HuH-7 (cell line): ENCODE measurements at places on chromosomes 6 and 20.

DNA sequence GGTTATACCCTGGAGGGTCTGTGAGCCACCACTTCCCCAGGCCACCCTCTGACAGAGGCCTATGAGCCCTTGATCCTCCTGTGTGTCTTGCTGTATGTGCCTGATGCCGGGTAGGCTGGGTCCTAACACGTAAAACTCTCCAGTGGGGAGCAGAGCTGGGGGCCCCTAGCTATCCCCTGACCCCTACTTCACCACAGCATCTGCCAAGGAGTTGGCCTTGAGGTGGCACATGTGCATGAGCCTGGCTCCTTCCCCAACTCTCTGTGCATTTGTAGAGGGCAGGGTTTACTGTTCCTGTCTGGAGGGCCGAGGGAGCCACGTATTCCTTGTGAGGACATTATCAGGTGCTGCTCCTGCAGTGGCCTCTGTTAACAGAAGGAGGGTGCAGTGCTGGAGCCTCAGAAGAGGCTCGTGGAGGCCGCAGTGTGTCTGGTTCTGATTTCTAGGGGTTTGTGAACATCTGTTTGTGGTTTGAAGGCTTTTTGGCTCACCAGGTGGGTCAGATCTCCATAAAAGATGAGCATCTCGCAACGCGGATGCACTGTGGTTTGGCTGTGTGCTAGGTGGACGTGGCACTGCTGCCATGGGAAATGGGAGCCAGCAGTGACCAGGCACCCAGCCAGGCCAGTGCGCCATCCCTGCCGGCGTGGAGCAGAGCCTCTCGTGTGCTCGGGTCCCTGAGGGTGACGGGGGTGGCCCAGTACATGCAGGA, 152.1 kb downstream of the DTNBP1 start:
- no peak for DNase-seq

DNA sequence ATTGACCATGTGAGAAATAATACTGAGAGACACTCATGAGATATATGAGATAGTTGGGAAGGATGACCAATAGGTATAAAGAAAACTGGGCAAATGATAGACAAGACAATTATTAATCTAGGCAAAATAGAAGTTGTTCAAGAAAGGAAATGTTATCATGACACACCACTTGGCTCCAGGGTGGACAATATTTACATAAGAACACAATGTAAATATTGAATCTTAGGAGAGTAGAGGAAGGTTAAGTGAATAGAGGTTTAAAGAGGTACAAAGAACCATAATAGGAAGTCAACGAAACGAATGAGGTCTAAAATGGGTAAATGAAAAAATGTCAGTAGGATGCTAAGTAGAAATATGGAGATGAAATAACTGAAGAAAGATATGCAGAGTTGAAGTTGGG, 126.5 kb downstream of the MBOAT1 start:
- no peak for DNase-seq

DNA sequence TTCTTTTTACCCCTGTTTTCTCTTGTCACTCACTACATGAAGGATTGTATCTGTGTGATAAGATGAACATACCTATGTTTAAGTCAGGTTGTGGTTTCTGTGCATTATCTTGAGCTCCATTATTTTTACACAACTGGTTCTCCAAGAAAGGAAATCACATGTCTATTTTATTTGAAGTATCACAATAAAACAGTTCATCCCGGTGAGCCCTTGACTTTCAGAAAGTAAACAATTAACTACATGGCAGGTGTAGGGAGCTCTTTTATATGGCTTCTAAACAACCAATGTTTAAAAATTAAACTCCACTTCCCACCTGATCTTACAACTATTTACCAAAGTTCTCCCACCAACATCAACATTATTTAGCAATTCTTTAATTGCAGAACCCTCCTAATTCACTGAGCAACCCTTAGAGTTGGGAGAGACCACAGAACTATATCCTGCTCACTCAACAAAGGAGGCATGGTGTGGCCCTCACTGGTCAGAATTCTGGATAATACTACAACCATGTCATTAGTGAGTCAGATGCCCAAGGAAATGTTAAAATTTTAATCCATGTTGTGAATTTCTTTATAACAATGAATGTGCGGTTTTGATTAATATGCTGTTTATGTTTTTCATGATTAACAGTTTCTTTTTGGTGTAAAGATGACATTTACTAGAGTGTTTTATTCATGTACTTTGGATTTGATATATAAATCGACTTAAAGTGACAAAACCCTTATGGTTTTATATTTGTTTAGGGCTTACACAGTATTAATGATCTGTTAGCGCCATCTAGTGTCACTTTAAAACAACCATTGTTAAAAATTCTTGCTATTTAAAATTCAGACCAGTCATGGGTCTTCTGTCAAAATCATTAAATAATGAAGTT, 50.0 kb upstream of the SCGN start:
- no peak for DNase-seq

DNA sequence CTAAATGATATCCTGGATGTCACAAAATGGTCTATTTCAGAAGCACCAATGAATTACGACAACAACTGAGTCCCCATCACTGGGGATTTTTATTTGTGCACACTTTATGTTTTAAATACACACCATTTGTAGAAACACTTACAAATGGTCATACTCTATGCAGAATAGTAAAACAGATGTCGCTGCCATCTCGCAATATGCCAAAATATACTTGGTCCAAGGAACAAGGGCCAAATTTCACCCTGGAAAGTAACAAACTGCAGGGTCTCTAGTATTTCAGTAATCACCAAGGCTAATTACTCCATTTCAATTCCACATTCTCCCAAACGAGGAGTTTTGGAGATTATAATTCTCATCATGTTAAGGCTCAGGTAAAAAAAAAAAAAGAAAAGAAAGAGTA, 215.2 kb downstream of the LMBRD1 start:
- DNase-seq, result no peak

GRCh38 chr6:119961450-119961849, 611.9 kb upstream of the MAN1A1 start:
- DNase-seq, result no peak

DNA sequence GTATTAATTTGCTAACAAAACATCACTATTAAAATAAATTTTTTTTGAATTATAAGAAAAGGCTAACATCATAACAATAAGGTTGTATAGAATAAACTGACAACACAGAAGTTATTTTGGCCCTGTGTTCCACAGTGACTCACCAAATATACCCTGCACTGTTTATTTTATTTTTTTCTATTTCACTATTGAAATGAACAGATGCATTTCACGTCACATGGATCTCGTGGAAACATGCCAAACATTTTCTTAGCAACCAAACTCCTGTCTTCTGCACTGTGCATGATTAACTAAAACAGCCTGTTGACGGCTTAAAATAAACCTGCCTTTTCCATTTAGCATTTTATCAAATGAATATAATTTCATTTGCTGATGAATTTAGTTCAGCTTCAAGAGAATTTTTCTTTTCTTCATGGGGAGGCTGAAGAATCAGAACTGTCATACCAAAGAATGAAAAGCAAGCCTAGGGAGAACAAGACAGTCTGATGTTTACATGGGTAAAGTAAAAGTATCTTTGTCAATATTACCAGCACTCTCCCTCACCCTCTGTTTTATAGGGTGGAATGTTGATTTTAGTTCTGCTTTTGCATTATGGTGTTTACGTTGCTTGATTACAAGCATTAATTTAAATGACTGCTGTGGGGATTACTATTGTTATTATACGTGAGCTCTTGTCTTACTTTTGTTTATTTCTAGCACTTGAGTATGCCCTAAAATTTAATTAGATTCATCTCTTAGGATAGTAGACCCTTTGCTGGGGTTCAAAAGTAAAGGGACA, 115.3 kb downstream of the LCA5 start:
- no peak for DNase-seq

DNA sequence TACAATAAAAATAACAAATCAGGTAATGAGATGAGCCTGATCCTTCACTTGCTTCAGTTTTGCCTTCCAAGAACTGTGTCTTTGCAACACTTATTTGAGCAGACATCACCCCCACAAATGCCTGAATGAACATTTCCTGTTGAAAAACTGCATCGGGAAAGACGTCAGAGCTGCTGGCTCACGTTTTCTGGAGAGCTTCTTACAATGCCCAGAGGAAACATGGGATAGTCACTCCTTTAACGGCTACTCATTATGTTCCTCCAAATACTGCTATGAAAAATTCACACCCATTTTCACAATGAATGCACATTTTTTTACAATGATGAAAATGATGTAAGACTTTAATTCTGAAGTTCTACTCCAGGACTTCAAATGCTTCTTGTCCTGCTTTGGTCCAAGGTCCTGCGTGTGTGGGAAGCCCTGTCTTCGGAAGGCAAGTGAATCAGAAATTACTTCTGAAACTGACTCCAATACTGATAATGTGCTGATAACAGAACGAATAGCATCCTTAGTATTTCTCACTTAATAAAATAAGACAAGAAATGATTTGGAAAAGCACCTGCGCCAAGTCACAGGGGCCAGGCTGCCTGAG, 238.0 kb downstream of the ANKRD60 start:
- DNase-seq, result no peak

DNA sequence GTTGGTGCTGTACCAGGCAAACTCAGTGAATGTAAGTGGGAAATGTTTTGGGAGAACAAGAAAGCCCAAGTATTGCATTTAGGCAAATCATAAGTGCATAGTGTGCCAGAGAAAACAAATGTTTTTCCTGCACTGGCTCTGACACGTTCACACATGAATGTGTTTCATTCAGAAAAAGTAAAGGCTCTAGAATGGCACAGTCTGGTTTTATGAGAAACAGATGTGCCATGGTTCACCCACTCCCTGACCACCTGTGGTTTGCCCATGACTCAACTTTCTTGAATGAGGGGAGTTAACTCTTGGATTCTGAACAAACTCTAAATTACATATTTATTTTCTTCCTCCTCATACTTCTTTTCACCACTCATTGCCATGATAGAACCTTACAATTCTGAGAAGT, 126.9 kb downstream of the KCNQ5 start:
- no peak for DNase-seq

GRCh38 chr6:89952686-89953085, 58.4 kb downstream of the GJA10 start:
- no peak for DNase-seq

DNA sequence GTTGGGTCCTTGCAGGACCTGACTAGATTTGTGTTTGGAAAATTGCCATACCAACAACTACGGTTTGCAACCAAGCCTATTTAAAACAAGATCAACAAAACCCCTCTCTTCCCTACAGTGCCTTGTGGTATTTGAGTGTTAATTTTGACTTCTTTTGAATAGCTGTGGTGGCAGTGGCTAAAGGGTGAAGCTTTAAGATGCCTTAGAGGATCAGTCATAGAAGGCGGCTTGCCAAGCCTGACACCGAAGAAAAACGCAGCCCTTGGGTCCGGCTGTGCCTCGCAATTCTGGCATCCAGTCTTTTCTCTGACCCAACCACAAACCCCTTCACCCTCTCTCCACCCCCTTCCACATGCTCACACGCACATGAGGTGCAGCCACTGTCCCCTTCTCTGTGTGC, 32.6 kb downstream of the BMP6 start:
- DNase-seq, result no peak

DNA sequence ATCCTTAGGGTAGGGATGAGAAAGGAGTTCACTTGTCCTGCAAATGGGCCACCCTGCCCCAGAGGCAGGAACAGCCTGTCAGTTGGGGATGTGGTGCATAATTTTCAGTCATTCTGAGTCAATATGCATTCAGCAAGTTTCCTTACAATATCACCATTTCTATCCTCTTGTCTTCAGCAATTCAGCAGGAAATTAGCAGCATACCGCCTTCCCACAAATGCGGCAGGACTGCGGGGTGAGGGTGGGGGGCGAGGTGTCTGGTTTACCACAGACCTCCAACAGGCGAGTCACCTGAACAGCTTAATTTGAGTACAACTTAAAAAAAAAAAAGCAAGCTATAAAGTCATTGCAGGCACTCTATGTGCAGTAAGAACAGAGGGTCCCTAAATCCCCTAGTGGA, 126.8 kb downstream of the MAP3K7 start:
- DNase-seq, result no peak

GRCh38 chr20:21342656-21343345, 39.7 kb downstream of the XRN2 start:
- DNase-seq, result no peak

GRCh38 chr6:148520109-148520841, 177.6 kb downstream of the SASH1 start:
- no peak for DNase-seq

DNA sequence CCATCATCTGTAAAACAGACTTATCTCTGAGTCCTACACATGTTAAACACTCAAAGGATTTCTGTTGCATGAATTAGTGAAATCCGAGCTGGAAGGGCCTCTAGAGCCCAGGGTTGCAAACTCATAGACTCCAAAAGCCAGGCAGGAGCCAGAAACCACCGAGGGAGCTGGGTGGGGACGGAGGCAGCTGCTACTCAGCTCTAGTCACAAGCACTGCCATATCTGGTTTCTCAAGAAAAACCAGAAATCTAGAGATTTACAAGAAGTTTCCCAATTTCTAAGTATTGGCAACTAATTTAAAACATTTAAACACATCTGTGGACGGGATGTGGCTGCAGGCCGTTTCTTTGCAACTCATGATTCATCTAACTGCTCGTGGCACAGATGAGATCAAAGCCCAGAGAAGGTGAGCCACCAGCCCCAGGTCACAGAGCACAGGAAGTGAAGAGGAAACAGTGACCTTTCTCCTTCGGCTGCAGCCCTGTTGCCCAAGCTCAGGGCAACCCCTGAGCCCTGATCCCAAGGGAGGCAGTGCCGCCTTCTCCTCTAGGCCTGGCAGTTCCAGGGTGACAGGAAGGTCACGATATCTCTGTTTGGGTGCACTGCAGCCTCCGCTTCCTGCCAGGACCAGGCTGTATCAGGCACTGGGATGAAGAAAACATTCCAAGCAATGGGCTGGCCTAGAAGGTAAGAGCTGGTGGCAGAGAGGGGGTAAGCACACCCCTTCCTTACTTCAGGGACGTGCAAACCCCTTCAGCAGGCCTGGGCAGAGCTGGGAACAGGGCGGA, 26.4 kb upstream of the PTGIS start:
- DNase-seq, result no peak

DNA sequence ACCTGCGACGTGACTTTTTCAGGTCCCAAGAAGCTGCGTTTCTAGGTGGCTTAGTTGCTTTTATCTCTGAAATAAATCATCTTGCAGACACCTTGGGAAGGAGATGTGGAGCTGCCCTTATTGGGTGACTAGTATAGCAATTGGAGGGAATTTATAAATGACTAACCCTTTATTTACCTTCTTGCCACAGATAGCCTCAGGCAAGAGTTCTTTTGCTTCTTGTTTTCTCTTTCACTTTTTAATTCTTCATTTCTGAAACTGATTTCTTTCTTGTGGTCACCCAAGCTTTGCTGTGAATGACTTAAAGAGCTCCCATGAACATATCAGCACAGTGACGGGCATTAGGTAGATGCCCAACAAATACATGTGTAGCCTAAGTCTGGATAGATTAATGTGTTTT, 3.0 kb downstream of the ADGRF4 start:
- no peak for DNase-seq

GRCh38 chr6:157020398-157020797, 243.2 kb downstream of the ARID1B start:
- DNase-seq, result no peak

- DNase-seq, result no peak
Measured at GRCh38 chr6:158009114-158009891, 27.6 kb downstream of the SYNJ2 start.
